ENCODE measurements at places on chromosomes 6 and 20.

DNA sequence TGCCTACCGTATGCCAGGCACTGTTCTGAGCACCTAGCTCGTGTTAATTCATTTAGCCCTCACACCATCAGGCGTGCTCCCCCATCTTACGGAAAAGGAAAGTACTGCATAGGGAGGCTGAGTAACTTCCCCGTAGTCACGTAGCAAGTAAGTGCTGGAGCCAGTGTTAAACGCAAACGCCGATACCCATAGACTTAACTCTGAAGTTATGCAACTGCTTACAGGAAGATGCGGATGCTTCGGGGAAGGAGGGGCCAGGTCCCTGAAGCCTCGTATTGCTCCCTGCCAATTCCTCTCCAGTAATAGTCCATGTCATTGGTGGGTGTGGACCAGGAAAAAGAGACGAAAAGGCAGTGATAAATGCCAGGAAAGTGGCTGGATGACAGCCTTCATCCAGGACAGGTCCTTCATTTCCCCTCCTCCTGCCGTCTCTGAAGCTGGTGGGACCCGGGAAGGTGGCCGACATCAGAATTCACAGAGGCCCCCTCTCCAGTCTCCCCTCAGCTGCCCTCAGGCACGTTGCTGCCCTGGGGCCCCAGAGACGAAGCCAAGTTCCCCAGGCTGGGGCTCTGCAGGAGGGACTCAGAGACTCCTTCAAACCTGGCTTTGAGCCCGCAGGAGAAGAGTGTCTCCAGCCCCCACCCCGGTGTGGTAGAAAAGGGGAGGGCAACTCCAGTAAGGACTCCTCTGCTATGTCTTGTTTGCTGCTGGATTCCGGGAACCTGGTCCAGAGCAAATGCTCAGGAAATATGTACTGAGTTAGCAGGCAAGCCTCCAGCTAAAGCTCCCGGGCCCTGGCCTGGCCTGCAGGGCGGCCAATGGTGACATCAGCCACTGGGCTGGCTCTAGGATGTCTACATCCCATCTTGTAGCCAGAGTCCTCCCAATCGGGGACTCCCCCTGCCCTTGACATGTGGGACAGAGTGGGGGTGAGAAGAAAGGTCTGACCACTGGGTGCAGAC is 37.8 kb downstream of the RAB44 start:
- DNase-seq: peak; percentile 93

- DNase-seq: no peak
Measured at GRCh38 chr6:56756219-56756789, 113.6 kb upstream of the DST start.

GRCh38 chr6:52385074-52385473 is 23.1 kb downstream of the PAQR8 start:
- no peak for DNase-seq

GRCh38 chr6:137051790-137052472 is 7.2 kb upstream of the IL20RA start:
- DNase-seq: no peak
